ENCODE measurements at places on chromosomes 2 and 18.

DNA sequence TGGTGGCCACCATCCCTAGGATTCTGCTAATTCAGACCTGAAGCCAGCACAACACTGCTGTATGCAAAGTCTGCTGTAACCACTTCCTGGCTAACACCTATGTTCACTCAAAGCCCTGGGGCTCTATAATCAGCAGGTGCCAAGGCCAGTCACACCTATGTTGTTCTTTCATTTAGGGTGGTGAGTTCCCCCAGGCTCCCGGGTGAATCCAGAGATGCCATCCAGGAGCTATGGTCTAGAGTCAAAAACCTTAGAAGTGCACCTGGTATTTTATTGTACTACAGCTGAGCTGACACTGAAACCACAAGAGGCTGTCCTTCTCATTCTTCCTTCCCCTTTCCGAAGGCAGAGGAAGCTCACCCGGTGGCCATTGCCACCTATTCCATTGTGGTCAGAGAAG, 46.2 kb upstream of the CCDC141 start:
- DNase-seq = no peak

GRCh38 chr18:42459873-42460272, 504.8 kb downstream of the PIK3C3 start:
- no peak for DNase-seq

GRCh38 chr18:35688757-35689156, 107.2 kb downstream of the GALNT1 start:
- no peak for DNase-seq

- no peak for DNase-seq
These were observed 32.8 kb downstream of the PELI1 start for GRCh38 chr2:64111426-64111825.

DNA sequence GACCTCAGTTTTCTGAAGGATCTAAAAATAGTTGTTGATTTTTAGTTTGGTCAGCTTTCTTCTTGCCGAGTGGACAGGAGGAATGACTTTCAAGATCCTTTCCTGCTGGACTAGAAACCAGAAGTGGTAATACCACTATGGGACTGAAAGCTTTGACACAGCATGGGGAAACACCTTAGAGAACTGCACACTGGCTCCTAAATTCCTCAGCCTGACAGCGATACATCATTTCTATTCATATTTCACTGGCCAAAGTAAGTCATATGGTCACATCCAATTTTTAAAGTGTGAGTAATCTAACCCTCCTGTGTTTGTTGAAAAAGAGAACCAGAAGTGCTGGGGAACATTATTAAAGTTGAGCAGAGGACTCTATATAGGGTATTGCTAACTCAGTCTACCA, 244.7 kb upstream of the MMADHC start:
- no peak for DNase-seq

DNA sequence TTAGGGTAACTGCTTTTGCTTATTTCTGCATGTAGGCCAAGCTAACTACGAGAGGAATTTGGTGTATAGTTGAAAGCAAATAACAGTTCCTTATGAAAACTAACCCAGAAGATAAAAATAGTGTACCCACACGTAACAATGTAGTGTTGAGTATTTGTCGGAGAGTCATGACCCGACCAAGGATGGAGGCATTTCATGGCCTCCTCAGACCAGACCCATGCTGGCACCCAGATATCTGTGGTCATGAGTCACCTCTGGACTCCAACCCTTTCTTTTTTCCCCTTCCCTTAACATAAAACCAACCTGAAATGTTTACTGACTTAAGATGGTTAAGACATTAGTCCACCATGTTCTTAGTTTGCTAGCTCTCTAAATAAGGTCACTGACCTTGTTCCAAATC, 318.7 kb downstream of the NOL4 start:
- no peak for DNase-seq

- DNase-seq = no peak
These were observed 110.5 kb downstream of the TACR1 start for GRCh38 chr2:75088791-75089190.

GRCh38 chr2:111252436-111252835, 131.7 kb downstream of the BCL2L11 start:
- DNase-seq = no peak

Data from stimulated activated CD4-positive, alpha-beta T cell treated with anti-CD3 and anti-CD28 coated beads, Interleukin-2, amount 100 ng/mL, for 24 hours (primary cell).